ENCODE measurements at places on chromosomes 12 and 14.

DNA sequence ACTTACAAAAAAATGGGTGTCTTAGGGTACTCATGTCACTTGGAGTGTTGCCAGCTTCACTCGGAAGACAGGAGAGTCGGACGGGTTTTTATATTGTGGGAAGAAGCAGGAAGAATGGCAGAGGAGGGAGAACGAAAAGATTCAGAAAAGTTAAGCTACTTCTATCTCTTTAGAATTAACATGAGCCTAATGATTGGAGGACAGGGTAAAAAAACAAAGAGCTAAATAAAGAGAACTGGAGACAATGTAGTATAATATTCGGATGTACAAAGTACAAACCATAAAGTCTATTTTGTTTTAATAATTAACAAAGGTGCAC is 43.9 kb downstream of the EFCAB11 start:
- DNase-seq: no peak

DNA sequence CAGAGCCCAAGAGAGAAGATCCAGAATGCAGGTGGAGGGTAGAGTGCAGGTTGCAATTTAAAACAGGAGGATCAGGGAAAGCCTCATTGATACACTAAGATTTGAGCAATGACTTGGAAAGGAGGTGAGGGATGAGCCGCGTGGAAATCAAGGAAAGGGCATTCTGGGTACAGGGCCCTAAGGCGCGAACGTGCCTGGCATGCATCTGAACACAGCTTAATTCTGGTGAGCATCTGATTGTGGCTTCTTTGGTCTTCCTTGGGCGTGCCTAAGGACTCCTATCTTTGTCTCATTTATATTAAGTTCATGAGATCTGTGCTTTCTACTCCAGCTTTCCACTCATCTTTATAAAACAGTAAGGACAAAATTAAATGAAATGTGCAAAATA is 79.3 kb downstream of the NTF3 start:
- no peak for DNase-seq

GRCh38 chr12:28893856-28894255 is 255.2 kb upstream of the FAR2 start:
- DNase-seq: no peak

GRCh38 chr14:75460394-75460793 is 32.6 kb downstream of the JDP2 start:
- DNase-seq: no peak

GRCh38 chr14:105533391-105533790 is 7.0 kb downstream of the TMEM121 start:
- DNase-seq: no peak

GRCh38 chr12:116304621-116305020 is 27.1 kb upstream of the MED13L start:
- no peak for DNase-seq

DNA sequence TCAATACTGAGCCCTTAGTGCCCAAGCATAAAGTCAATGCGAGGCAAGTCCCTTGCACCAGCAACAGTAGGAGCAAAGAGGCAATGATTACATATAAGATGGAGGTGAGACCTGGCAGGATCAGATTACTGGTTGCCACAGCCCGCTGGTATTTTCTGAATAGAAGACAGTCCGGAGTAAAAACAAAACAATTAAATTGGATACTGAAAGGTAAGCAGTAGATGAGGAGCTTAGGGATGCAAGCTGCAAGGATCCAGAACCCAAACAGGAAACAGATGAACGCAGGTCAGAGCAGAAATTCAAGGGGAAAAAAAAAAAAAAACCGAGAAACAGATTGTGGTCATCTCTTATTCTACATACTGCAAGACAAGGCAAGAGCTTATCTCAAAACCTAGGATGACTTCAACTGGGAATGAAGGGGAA is 119.6 kb downstream of the MED13L start:
- DNase-seq: no peak

GRCh38 chr12:97758586-97758985 is 296.0 kb downstream of the RMST start:
- DNase-seq: no peak

DNA sequence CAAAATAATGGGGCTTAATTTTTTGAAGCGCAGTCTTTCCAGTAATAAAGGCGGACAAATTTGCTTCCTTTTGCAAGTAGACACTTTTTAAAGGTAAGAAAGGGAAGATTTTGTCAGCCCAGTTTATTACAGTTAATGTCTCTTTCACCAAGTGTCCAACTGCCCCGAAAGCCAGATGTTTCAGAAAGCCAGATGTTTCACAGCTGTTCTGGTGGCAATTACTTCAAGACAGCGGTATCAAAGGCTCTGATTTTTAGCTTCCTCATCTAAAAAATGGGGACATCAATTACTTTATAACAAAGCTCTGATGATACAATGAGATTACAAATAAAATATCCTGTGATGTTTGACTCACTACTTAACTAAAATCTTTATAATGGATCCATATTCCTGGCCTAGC is 1.0 kb downstream of the WBP11 start:
- DNase-seq: no peak

DNA sequence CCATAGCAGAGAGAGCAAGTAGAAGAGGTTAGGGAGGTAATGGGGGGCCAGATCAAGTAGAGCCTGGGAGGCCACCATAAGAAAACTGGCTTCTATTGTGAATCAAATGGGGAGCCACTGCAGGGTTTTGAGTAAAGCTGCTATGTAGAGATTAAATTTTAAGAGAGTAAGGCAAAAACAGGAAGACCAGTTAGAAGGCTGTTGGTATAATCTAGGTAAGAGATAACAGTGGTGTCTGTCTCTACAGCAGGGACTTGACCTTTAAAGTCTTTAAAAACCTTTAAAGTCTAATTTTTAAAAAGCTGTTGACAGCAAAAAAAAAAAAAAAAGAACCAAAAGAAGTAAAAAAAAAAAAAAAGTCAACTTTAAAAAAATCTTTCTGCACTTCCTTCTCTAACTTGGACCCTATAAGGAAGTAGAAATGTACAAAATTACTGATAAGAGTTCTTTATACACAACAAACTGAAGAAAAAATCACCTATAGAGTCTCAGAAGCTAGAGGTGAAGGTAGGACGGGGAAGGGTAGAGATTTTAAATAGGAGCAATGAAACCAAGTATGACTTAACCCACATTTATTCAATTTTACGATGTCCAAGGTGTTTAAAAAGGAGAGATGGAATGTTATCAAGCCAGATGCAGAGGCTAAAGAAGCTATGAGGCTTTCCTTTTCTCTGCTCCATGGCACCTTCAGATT is 26.1 kb downstream of the SGPP1 start:
- DNase-seq: no peak

GRCh38 chr14:106276326-106277267 is 750.2 kb downstream of the TMEM121 start:
- no peak for DNase-seq
